ENCODE measurements at places on chromosomes 3 and 15.

- no peak for DNase-seq
These were observed 11.3 kb downstream of the PDIA5 start for GRCh38 chr3:123078101-123078500.

DNA sequence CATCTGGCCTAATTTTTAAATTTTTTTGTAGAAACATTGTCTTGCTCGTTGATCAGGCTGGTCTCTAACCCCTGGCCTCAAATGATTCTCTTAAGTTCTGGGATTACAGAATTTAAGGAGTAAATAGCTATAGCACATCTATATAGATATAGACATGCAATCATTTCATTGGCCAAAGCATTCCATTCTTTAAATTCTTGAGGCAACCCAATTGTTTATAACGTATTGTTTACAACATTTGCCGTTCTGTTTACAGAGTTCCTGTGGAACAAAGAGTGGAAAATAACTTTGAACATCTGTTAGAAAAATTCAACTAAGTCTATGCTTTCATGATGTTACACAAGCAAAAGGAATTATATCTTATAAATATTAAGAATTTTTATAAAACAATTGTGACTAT lies 205.2 kb upstream of the ROBO2 start:
- no peak for DNase-seq

- DNase-seq: no peak
These were observed 55.4 kb downstream of the CCDC54 start for GRCh38 chr3:107432646-107433045.

- DNase-seq: no peak
These were observed 43.8 kb upstream of the ARHGEF3 start for GRCh38 chr3:56845505-56845904.

DNA sequence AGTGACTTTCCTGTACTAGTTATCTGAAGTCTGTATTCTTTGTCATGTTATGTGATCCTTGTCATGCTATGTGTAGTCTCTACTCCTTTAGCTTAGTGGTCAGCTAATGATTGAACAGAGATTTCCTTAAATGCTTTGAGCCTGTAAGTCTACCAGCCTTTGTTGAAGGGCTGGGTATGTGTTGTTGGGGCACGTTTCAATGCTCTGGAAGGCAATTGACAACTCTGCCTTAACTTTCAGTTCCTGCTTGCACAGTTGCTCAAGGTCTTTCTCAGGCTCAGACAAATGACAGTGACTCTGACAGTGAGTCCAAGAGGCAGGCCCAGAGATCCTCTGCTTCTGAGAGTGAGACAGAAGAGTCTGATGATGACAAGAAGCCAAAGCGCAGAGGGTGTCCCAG lies 89.3 kb downstream of the CHD2 start:
- DNase-seq: no peak

DNA sequence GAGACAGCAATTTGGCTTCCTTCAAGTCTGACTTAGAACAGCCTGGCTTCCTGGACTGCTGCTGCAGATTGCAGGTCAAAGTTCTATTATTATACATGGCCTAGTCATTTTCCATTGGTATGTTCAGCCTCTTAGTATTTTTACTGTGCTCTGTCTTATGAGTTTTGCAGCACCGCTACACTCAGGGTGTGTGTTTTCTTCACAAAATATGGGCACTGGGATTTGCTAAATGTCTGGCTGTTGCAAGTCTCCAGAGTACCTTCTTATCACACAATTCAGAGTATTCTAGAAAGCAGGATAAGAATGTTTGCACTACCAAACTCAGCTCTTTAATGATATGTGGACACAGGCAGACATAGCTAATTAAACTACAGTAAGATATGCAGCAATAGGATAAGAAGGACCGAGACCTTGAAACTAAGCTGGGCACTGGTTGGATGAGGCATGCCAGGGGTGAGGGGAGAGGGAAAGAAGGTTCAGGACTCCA lies 203.0 kb upstream of the PDZRN3 start:
- no peak for DNase-seq

DNA sequence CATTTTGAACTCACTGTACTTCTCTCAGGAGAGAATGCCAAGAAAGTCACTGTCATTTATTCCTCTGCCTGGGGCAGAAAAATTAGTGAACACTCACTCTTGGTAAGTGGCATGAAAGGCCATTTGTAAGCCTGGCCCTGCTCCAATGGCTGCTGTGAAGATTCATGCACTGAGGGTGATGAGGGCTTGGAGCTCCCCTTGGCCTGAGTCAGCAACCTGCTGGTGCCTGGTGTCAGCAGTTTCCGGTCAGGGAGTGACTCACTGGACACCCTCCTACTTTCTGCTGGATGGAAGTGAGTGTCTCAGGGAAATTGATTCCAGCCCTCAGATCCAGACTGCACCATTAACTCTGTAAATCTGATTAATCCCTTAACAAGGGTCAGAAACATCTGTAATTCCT lies 37.6 kb downstream of the TRA2B start:
- DNase-seq: peak; percentile 45

DNA sequence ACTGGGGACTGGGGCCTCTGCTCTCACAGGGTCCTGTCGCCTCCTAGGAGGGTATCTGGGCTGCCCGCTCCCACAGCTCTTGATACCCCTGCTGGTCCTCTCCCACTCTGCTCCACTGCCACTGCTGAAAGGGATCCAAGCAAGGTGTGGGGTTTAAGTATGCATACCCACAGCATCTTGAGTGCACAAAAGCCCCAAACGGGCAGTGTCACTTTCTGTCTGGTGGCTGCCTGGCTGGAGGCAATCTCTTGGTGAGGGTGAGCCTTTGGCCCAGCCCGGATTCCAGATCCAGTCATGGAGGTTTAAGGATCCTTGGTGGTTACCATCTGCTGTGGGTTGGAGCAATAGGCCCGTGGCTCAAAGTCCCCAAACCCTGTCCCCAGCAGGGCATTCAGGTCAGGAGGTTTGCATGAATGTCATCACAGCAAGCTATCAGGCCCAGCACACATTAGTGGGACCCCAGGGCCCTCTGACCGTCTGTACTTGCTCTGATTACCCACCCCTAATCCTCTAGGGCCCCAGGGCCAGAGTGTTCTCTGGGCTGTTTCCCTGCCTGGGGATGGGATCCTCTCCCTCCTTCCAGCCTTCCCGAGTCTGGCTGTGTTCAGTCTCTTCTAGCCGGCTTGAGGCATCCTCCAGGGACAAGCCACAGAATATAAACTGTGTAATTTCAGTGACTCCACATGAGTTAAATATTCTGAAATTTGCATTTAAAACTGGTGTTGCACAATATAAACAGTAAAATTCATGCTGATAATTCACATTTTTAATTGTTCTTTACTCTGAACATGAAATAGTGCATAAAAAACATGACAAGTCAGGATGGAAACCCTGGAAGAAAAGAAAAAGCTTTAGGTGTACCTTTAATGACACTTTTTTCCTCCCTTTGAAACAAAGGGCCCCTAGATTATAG lies 4.9 kb upstream of the TJP1 start:
- DNase-seq: no peak

GRCh38 chr3:126998728-126999127 lies 15.8 kb downstream of the PLXNA1 start:
- DNase-seq: no peak

GRCh38 chr3:98906230-98906629 lies 4.7 kb upstream of the DCBLD2 start:
- DNase-seq: no peak

- no peak for DNase-seq
These were observed 156.0 kb upstream of the TRIM42 start for GRCh38 chr3:140521751-140522445.

GRCh38 chr3:126654571-126655383 lies at the start of gene TXNRD3:
Gene TXNRD3 (minus strand): TSS chr3:126655124.
- peak; percentile 89 for DNase-seq

GRCh38 chr3:160478338-160478737 lies 28.8 kb upstream of the TRIM59 start:
- no peak for DNase-seq

GRCh38 chr3:171551296-171551695 lies 91.1 kb upstream of the TNIK start:
- no peak for DNase-seq

GRCh38 chr3:69882560-69882959 lies 117.0 kb upstream of the SAMMSON start:
- DNase-seq: no peak

DNA sequence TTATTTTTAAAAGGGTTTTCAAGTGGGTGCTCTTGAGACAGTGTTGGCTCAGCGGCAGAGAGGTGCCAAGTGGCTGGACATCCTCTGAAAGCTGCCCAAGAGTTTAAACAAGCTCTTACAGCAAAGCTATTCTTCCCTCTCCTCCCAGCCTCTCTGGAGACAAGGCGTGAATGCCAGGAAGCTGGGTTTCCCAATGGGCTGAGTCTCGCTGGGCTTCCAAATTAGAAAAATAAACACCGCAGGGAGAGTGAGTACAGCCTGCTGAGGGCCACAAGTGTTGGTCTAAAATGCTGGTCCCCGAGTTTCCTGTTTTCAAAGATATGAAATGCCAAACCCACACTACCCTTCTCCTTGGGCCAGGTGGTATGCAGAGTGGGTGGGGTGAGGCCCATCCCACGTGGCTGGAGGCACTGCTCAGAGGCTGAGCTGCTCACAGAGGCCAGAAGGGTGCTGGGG lies 36.4 kb downstream of the ZDHHC3 start:
- peak; percentile 28 for DNase-seq

GRCh38 chr15:28962851-28963710 lies 77.3 kb downstream of the APBA2 start:
- DNase-seq: no peak

GRCh38 chr3:194133661-194134230 lies 2.2 kb upstream of the HES1 start:
- peak; percentile 82 for DNase-seq

DNA sequence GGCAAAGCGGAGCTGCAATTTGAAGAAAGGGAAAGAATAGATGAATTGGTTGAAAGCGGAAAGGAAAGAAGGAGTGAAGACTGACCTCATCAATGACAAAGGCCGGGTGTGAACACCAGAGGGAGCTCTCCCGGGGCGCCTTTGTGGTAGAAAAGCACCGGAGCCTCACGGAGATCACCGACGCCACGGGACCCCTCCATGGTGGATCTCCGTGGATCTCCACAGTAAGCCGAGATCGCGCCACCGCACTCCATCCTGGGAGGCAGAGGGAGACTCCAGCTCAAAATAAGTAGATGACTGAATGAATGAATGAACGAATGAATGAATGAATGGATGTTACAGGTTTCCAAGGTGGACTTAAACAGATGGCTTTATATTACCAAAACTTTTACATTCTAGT lies 25.0 kb downstream of the GPR160 start:
- no peak for DNase-seq

GRCh38 chr3:153210660-153211059 lies 48.6 kb downstream of the RAP2B start:
- DNase-seq: no peak

DNA sequence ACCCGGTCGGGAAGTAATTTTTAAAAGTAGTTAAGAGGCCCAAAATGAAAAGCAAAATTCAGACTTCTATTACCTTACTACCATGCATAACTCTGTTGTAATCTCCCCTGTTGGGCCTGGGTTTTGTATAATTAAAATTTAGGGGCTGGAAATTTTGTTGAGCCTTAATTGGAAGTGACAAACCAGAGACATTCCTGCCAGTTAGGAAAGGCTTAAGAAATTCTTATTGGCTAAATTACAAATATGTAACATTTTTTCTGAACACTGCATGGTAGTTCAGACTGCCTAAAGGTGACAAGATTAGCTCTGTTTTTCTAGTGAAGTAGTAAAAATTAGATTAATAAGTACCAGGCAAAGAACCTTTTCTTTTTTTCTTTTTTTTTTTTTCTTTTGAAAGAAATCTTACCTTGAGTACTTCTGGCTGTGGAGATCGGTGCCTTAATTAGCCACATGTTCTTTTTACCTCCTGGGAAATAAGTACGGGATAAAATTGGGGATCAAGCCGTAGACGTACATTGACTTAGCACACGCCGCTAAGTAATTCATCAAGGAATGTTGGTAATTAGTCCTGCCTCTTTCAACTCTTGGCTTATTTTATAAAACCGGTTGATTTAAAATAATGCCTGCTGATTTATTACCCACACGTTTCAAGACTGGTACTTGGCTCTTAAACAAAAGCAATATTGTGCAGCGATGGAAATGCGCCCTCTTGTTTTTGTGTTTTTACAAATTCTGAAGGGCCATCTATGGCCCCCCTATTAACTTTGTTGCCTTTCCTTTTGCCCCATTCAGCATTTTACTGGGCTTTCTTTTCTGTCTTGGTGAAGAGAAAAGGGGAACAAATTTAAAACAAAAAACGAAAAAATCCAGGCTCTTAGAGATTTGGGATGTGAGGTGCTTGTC lies 111.2 kb upstream of the SAMMSON start:
- no peak for DNase-seq

DNA sequence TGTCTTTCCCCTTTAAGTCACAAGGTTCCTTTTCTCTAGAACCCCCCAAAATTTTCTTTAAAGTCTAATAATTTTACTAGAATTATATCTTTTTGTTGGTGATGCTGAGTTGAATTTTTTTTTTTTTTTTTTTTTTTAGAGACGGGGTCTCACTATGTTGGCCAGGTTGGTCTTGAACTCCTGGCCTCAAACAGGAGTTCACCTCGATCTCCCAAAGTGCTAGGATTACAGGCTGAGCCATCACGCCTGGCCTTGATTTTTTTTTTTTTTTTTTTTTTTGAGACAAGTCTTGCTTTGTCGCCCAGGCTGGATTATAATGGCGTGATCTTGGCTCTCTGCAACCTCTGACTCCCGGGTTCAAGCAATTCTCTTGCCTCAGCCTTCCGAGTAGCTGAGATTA lies 12.2 kb downstream of the SEC13 start:
- DNase-seq: no peak

GRCh38 chr3:73499787-73500186 lies 125.0 kb downstream of the PDZRN3 start:
- no peak for DNase-seq

- DNase-seq: no peak
These were observed 42.3 kb upstream of the LIMD1 start for GRCh38 chr3:45552031-45552793.

All from left cardiac atrium (tissue), 4 donors.